ENCODE measurements at places on chromosomes 12 and 14.

DNA sequence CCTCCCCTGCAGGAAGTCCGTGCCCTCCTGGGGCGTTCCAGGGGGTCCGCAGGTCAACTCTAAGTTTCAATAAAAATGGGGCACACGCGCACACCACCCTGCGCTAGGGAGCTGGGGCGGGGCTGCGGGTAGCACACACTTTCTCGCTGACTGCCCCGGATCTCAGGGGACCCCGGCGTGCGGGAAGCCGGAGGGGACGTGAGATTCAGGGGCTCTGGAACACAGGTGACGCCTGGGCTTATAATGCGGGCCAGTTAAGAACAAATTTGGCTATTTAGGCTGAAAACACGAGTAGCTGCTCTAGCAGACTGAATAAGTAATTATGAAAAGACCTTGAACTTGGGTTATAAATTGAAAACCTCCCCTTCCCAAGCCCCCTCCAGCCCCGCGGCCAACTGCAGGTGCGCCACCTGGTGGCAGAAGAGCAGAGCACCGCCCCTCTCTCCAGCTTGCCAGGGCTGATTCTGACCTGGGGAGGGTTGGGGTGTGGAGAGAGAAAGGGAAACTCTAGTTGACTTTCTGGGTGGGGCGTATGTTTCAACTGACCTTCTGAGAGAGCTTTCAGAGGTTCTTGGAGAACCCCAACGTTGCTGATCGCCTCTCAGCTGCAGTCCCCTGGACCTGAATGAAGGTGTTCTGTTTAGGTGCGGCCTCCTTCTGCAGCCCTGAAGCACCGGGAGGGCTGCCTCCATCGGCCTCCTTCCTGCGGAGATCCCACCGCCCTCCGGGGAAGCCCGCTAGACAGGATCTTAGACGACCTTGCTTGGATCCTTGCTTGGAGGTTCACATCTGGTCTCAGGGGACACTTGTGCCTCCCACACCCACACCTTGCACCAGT lies 118.4 kb upstream of the EVL start:
- peak; percentile 86 for DNase-seq

DNA sequence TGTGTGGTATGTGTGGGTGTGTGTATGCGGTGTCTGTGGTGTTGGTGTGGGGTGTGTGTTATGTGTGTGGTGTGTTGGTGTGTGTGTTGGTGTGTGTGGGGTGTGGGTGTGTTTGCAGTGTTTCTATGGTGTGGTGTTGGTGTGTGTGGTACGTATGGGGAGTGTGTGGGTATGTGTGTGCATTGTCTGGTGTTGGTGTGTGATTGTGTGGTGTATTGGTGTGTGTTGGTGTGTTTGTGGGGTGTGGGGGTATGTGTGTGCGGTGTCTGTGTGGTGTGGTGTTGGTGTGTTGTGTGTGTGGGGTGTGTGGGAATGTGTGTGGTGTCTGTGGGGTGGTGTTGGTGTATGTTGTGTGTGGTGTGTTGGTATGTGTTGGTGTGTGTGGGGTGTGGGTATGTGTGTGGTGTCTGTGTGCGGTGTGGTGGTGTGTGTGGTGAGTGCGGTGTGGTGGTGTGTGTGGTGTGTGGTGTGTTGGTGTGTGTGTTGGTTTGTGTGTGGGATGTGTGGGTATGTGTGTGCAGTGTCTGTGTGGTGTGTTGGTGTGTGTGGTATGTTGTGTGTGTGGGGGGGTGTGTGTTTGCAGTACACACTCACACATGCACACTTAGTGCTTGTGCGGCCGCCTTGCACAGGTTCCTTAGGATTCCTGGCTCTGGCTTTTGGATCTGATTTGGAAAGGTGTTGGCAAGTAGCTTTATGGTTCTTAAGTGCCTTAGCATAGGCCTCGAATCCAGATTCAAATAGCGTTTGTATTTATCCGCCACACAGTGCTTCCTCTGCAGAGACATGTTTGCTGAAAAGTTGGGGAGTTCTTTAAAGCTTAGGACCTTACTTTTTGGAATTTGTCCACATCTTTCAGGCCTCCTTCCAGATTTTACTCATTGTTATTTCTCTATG lies 16.4 kb downstream of the MLXIP start:
- DNase-seq, result no peak

GRCh38 chr12:120538281-120539156 lies 4.4 kb downstream of the RNF10 start:
- DNase-seq, result no peak

GRCh38 chr14:44700184-44700583 lies 193.1 kb upstream of the FSCB start:
- DNase-seq, result no peak

GRCh38 chr12:51080136-51080535 lies 3.3 kb downstream of the CSRNP2 start:
- DNase-seq, result no peak

- no peak for DNase-seq
Observed at GRCh38 chr14:91350813-91351511, 66.7 kb downstream of the CCDC88C start.
